ENCODE measurements at places on chromosomes 1 and 21. TPM values are rescaled to one million over a fixed set of nuclear protein-coding genes. Genes with fewer than 3 reads are reported as not detected.

The CNKSR1 gene
- total RNA-seq, result 4.5 TPM

The SPATA1 gene
- total RNA-seq, result 1.7 TPM

- no peaks in the 10 kb centered on the region for H3K36me3 ChIP-seq
- H3K27me3 ChIP-seq, result no peaks in the 10 kb centered on the region
- no peak overlapping the region for H3K27ac ChIP-seq
- no peaks in the 10 kb centered on the region for H3K4me1 ChIP-seq
Measured at GRCh38 chr1:239730378-239730777, 344.0 kb downstream of the CHRM3 start.

- H3K4me3 ChIP-seq, result no peak overlapping the region
- H3K27ac ChIP-seq, result no peak overlapping the region
- no peaks in the 10 kb centered on the region for H3K36me3 ChIP-seq
- no peak for DNase-seq
- no peaks in the 10 kb centered on the region for H3K4me1 ChIP-seq
Measured at GRCh38 chr1:15056515-15057285, 96.8 kb upstream of the TMEM51 start.

The CTNNBIP1 gene
- 6.3 TPM for total RNA-seq

- H3K4me1 ChIP-seq, result peaks cover 4% of the 10 kb centered on the region
- H3K36me3 ChIP-seq, result no peaks in the 10 kb centered on the region
- no peak for DNase-seq
- no peak overlapping the region for H3K27ac ChIP-seq
- peaks cover 4% of the 10 kb centered on the region for H3K27me3 ChIP-seq
Measured at GRCh38 chr1:112386024-112386723, 9.8 kb upstream of the CTTNBP2NL start.

DNA sequence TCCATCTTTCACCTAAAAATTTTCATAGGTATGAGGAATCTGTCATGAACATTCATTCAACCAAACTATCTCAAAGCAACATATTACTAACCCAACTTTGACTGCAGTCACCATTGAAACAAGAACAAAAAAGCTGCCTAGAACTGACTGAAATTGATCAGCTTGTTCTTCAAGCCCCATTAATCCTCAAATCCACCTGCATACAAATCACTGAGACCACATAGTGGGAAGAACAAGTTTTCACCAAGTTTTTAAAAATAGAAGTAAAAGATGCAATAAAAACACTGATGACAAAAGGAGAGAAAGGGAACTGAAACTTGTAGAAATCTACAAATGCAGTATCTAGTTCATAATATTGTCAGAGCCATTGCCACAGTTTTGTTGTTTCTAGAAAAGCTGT lies 6.1 kb downstream of the SORT1 start:
- H3K27ac ChIP-seq, result no peak overlapping the region
- no peak overlapping the region for H3K4me3 ChIP-seq

GRCh38 chr1:90800012-90800717 lies 83.1 kb upstream of the BARHL2 start:
- no peak overlapping the region for H3K27ac ChIP-seq
- H3K27me3 ChIP-seq, result no peaks in the 10 kb centered on the region
- H3K4me1 ChIP-seq, result no peaks in the 10 kb centered on the region
- no peaks in the 10 kb centered on the region for H3K36me3 ChIP-seq

DNA sequence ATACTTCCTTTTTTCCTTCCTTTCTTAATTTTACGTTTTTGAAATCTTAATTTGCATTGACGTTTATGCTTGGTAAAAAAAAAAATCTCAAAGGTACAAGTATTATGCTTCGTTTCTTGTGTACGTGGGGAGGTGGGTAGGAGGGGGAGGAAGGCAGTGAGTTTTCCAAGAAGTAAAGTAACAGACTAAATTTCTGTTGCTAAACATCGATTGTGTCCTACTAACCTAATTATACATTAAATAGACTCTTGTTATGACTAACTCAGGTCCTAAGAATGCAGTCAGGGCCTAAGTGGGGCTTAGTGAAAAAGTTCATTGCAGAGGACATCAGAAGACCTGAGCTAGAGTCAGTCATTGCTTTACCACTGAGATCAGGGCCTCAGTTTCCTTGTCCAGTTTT lies 17.5 kb downstream of the NEK7 start:
- no peak for DNase-seq
- H3K36me3 ChIP-seq, result no peaks in the 10 kb centered on the region
- H3K4me1 ChIP-seq, result peaks cover 98% of the 10 kb centered on the region

The PDPN gene
- not detected for total RNA-seq

The LINGO4 gene
- 0.52 TPM for total RNA-seq

The PADI3 gene
- not detected for total RNA-seq

- no peak for DNase-seq
- no peak overlapping the region for H3K27ac ChIP-seq
- H3K27me3 ChIP-seq, result no peaks in the 10 kb centered on the region
- H3K4me3 ChIP-seq, result no peak overlapping the region
Measured at GRCh38 chr1:235741294-235741693, 91.7 kb upstream of the GNG4 start.

GRCh38 chr21:33314111-33314510 lies 10.7 kb upstream of the IFNAR1 start:
- DNase-seq, result no peak
- H3K4me3 ChIP-seq, result no peak overlapping the region
- peaks cover under 1% of the 10 kb centered on the region for H3K4me1 ChIP-seq

GRCh38 chr1:240691909-240692705 lies 80.2 kb upstream of the GREM2 start:
- DNase-seq, result peak; percentile 24
- no peak overlapping the region for H3K4me3 ChIP-seq
- no peaks in the 10 kb centered on the region for H3K36me3 ChIP-seq
- H3K27me3 ChIP-seq, result no peaks in the 10 kb centered on the region
- H3K27ac ChIP-seq, result no peak overlapping the region

DNA sequence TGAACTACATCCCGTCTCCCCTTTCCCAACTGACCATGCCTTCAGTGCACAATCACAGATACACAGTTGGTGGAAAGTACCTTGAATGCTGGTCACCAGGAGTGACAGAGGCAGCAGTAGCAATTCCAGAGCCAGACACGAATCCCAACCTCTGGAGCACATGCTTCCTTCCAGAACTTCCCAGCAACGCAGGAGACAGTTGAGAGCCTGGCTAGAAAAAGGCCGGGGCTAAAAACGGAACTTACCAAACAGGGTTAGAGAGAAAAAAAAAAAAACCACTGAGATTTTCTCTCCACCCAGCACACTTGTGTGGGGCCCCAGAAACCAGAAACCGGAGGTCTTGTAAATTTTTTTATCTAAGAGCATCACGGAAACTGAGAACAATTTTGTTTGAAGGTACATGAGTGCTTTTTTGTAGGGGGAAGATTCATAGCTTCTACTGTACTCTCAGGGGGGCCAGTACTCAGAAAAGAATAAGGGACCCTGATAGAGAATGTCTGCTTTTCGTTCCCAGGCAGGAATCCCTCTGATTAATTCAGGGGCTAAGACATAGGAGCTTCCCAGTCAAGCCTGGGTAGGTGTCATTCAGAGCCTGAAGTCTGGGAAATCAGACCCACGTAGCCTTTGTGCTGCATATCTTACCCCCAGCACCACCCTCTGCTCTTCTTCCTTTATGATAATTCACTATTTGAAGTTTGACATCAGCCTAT lies at the start of gene CD48:
TSS of gene CD48 (minus strand) at position 221 of the 710 bp plus-strand sequence. CDS start at position 162, 59 bp downstream.
- H3K27me3 ChIP-seq, result no peaks in the 10 kb centered on the region
- peak; percentile 67 for DNase-seq
- H3K4me3 ChIP-seq, result peak within 1 kb of the TSS; percentile 88
- peaks cover 62% of the 10 kb centered on the region for H3K4me1 ChIP-seq
- H3K27ac ChIP-seq, result peak within 1 kb of the TSS; percentile 96
- H3K36me3 ChIP-seq, result no peaks in the 10 kb centered on the region

- no peak overlapping the region for H3K27ac ChIP-seq
- no peaks in the 10 kb centered on the region for H3K36me3 ChIP-seq
- DNase-seq, result no peak
- no peaks in the 10 kb centered on the region for H3K27me3 ChIP-seq
- H3K4me1 ChIP-seq, result no peaks in the 10 kb centered on the region
Measured at GRCh38 chr21:28069450-28069923, 923.2 kb downstream of the LTN1 start.

The LCE2A gene
- total RNA-seq, result not detected

The LRRC53 gene
- total RNA-seq, result not detected

The GUCA2A gene
- total RNA-seq, result not detected

The PTPRC gene
- total RNA-seq, result 987 TPM

The CACNA1S gene
- total RNA-seq, result not detected

GRCh38 chr1:236608930-236609726 lies 4.8 kb upstream of the HEATR1 start:
- no peak overlapping the region for H3K27ac ChIP-seq
- peaks cover 4% of the 10 kb centered on the region for H3K27me3 ChIP-seq
- H3K36me3 ChIP-seq, result no peaks in the 10 kb centered on the region
- H3K4me3 ChIP-seq, result no peak overlapping the region
- peaks cover 4% of the 10 kb centered on the region for H3K4me1 ChIP-seq

- peaks cover 35% of the 10 kb centered on the region for H3K4me1 ChIP-seq
- peaks cover 17% of the 10 kb centered on the region for H3K36me3 ChIP-seq
- no peak for DNase-seq
- H3K27me3 ChIP-seq, result no peaks in the 10 kb centered on the region
- H3K4me3 ChIP-seq, result no peak overlapping the region
Measured at GRCh38 chr1:228104526-228105269, 1.6 kb upstream of the C1orf35 start.

The SPTA1 gene
- not detected for total RNA-seq

GRCh38 chr1:22749919-22750684 lies 39.5 kb downstream of the EPHB2 start:
- no peak overlapping the region for H3K27ac ChIP-seq
- H3K4me1 ChIP-seq, result no peaks in the 10 kb centered on the region
- no peak overlapping the region for H3K4me3 ChIP-seq
- no peak for DNase-seq
- no peaks in the 10 kb centered on the region for H3K36me3 ChIP-seq
